ENCODE measurements at places on chromosomes 6 and 20. TPM values are rescaled to one million over a fixed set of nuclear protein-coding genes. Genes with fewer than 3 reads are reported as not detected.

- no peak for DNase-seq
These were observed 114.5 kb downstream of the RNF144B start for GRCh38 chr6:18501663-18502013.

TSPO2 gene
- not detected for total RNA-seq

- no peak for DNase-seq
These were observed 101.2 kb downstream of the SLC35B3 start for GRCh38 chr6:8334113-8334512.

GRCh38 chr6:18496462-18496861 is 109.3 kb downstream of the RNF144B start:
- no peak for DNase-seq

GRCh38 chr6:21005816-21006570 is 471.7 kb downstream of the CDKAL1 start:
- no peak for DNase-seq

GRCh38 chr6:75882734-75883133 is 133.7 kb downstream of the MYO6 start:
- DNase-seq: no peak

DNA sequence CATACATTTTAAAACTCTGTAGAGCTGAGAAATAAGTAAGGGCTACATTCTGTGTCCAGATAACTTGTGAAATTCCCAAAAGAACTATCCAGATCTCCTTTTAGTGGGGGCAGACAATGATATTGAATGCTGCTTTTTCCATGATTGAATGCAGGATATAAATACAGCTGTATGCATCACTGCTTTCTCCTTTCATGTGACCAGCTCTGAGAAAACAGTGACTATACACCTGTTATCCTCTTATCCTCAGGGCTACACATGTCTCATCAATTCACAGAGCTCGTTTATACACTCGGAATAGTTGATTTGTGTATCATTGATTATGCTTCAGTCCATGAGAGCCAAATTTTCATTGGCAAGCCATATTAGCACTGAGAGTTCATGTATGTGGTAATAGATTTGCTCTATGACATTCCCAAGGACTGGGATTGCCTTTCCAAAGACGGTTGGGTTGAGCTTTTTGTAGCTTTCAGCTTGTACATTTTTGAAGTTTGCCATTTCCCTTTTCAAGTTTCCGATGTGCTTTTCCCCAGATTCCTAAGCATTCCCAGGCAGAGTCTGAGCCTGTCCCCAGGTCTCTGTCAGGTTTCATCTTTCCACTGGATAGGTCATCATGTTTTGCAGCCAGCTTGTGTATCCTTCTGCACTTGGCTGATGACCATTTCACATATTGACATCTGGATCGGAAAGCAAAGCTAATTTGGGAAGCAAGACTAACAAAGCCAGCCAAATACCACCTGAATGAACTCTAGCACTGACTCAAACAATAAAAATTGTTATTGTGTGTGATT is 97.7 kb downstream of the RFX6 start:
- no peak for DNase-seq

DNA sequence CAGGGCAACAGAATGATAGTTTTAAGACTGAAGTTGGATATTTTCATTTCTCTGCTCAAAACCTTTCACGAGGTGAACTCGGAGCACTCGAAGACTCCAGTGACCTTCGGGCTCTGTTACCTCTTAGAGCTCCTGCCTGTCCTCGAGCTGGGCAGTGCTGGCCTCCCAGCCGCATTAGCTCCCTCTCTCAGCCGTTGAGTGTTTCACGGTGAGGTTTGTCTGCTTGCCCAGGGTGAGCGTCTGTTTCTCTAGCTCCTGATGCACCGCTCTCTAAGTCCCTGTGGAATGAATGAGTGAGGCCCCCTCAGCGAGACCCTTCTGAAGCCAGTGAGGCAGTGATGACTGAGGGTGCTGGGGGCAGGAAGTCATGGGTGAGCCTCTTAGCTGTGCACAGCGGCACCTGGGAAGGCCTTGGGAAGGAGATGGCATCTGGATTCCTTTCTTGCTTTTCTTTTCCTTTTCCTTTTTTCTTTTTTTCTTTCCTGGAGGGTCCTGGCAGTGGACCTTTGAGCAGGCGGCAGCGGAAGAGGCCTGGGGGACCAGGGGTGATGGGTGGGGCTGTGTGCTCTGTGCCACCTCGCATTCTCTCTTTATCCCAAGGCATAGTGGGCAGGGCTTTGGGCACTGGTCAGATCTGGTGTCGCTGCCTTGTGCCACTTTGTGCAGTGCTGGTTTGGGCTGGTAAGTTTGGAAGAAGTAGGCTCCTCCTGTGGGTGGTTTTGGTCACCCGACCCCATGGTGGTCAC is 2.2 kb downstream of the PSMG4 start:
- DNase-seq: no peak

GRCh38 chr6:138522611-138523010 is 23.3 kb upstream of the NHSL1 start:
- no peak for DNase-seq
